ENCODE measurements at places on chromosomes 16 and 17.

DNA sequence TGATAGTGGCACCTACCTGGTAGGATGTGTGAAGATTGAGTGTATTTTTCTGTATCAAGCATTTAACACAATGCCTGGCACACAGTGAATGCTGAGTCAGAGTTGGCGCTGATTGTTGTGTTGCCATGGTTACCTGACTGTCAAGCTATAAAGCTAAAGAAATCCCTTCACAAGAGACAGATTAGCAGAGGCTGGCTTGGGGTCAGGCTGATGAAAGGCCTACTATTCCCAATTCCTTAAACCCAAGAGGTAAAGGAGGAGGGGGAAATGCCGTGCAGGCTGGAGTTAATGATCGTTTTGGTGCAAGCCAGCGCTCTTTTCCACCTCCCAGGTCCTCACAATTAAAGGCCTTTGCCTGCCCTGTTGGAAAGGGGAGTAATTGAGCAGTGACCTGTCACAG, 5.9 kb downstream of the CLEC19A start:
- no peak for DNase-seq

DNA sequence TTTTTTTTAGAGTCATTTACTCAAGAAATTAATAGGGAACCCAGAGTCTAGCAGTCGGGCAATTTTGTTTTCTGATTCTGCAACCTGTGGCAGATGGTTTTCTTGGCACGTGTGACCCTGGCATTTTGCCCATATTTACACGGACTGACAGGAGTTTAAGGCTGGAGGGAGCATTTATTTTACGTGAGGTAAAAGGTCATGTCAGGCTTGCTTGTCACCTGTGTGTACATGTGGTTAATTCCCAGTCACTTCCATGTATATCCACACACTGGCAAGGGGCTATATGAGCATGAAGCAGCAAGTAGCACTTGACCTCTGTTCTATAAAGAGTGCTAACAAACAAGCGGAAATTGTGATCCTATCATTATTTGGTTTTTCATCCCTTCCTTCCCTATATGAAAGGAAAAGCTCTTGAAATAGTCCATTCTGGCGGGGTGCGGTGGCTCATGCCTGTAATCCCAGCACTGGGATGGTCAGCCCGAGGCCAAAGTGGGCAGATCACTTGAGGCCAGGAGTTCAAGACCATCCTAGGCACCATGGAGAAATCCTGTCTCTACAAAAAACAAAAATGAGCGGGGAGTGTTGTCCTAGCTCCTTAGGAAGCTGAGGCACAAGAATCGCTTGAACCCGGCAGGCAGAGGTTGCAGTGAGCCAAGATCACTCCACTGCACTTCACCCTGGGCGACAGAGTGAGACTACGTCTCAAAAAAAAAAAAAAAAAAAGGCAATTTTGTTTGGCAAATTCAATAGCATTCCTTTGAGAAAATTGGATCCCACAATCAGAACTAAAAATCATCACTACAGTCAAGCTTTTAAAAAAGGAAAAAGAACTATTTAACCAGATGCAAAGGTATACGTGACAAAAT, 2.1 kb downstream of the SPAG9 start:
- no peak for DNase-seq

GRCh38 chr17:82505296-82505695, 14.2 kb upstream of the FOXK2 start:
- DNase-seq: no peak

GRCh38 chr16:3171181-3171854, 16.7 kb upstream of the OR1F1 start:
- no peak for DNase-seq

DNA sequence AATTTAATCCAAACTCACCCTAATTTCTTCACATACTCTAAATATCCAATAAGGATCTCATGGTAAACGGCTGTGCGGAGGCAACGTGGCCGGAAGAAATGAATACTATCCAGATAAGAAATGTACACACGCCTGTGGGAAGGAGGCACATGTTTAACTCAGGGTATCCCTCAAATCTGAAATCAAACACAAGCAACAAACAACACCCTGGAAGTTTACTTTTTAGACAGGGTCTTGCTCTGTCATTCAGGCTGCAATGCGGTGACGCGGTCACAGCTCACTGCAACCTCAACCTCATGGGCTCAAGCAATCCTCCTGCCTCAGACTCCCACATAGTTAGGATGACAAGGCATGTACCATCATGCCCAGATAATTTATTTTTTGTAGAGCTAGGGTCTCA, 21.2 kb upstream of the TRAP1 start:
- no peak for DNase-seq

GRCh38 chr17:75515496-75516254, at the start of gene CASKIN2:
Gene CASKIN2, minus strand, starts transcription at chr17:75515537. Its CDS starts 1,733 bp downstream, at chr17:75513804.
- peak; percentile 90 for DNase-seq

GRCh38 chr16:19227643-19228042, 57.9 kb upstream of the CLEC19A start:
- no peak for DNase-seq

GRCh38 chr16:53974484-53975080, 270.6 kb downstream of the FTO start:
- DNase-seq: no peak

- DNase-seq: no peak
Measured at GRCh38 chr17:17052462-17053221, 10.4 kb downstream of the MPRIP start.

DNA sequence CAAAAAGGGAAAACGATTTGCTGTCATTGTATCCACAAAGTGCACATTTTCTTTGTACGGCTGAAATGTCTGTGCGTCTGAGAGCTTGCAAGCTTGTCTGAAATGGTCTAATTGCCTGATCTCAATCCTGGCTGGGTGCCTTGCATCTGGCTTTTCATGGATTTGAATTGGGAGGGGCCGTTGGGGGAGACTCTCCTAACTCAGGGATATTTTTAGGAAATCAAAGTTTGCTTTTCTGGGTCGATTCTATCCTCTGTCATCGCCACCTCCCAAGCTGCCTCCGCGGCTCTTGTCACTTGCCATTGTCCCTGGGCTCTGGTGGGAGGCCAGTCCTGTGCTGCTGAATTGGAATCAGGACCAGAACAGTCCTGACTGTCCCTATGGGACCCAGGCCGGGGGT, 33.3 kb upstream of the MGAT5B start:
- no peak for DNase-seq

DNA sequence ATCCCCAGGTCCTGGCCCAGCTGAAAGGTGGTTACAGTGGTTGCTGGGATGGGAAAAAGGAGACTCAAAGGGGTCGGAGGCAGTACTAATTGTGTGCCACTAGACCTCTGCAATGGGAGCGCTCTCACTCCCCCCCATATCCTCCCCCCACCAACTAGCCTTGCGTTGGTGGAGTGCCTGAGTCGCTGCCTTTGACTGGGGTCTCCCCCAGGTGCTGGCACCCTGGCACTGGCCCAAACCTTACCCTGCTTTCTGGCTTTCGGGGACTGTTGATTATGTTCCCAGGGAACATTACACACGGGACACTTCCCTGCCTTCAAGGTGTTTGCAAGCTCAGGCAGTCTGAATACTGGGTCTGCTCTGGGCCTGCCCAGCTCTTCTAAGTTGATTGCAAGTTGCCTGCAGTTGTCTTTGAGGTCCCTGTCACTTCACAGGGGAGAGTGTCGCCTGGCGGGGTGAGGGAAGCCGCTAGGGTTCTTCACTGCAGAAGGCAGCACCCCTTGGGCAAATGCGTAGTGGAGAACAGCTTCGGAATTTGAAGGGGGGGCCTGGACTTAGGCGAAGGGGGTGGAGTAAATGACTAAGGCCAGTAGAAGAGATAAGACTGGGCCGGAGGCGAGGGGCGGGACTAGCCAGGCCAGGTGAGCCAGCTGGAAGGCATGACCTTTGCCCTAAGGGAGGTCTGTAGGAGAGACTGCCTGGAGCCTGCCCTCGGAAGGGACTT, 98.0 kb downstream of the RAB11FIP4 start:
- no peak for DNase-seq

DNA sequence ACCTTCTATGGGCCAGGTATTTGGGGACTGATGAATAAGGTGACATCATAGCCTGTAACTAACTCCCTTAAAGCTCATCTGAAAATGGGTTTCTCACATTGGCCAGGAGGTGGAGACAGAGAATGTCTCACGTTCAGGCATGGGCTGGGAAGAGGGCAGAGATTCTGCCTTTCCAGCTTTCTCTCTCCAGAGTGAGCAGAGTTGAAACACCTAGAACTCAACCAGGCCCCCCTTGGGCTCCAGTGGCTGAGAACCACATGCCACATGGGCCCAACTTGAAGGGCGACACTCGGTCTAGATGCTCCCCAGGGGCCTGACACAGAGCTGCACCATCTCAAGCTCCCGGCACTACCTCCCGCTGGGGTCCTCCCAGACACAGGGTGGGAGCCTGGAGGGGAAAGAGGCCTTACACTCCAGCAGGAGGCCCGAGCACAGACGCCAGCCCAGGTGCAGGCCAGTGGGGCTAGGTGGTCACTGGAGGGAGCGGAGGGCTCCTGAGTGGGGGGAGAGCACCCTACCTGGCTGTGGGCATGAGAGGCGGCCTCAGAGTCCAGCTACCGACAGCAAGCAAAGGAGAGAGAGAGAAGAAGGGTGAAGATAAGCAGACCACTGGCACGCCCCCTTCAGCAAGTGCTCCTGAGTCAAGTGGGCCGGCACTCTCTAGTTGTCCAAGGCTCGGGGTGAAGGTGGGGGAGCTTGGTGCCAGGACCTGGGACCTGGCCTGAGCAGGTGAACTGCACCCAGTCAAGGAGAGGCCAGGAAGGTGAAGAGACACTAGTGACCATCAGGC, 55.9 kb downstream of the MYO18A start:
- peak; percentile 59 for DNase-seq

GRCh38 chr16:1093284-1094123, 2.5 kb downstream of the C1QTNF8 start:
- no peak for DNase-seq

GRCh38 chr17:69732272-69732918, 317.9 kb downstream of the MAP2K6 start:
- DNase-seq: no peak

DNA sequence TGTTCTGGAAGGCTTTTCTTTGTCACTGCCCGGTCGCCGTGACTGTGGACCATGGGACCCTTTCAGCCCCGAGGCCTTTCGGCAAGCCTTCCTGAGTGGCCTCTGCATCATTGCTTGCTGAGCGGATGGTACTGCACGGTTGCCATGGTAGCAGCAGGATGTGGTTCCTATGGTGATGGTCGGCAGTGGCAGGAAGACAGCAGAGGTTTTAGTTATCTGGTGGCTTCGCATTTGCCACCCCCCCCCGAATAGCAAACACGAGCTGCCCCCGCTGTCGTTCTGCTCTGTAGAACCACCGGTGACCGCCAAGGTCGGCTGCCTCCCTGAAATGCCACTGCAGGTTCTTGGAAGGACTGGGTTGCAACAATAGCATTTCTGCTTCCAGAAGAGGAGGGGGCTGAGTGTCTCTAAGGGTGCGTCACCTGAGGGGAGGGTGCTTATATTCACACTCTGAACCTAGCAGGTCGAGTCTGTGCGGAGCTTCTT, 76.6 kb downstream of the CMIP start:
- no peak for DNase-seq

DNA sequence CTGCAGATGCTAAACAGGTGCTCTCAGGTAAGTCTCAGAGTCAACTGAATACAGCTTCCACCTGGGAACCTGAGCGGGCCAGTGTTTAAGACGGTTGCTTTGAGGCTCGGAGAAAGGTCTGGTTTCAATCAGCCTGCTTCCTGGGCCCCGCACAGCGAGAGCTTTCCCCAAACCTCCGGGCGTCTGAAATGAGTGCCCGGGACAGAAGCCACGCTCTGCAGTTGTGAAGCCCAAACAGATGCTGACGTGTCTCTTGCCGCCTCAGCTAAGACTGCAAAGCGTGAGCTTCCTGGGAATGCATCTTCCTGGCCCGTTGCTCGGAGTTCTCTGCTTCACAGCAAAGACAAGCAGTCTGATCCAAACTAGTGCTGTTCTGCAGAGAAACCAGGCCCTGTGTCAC, 36.7 kb downstream of the PLXDC1 start:
- no peak for DNase-seq

DNA sequence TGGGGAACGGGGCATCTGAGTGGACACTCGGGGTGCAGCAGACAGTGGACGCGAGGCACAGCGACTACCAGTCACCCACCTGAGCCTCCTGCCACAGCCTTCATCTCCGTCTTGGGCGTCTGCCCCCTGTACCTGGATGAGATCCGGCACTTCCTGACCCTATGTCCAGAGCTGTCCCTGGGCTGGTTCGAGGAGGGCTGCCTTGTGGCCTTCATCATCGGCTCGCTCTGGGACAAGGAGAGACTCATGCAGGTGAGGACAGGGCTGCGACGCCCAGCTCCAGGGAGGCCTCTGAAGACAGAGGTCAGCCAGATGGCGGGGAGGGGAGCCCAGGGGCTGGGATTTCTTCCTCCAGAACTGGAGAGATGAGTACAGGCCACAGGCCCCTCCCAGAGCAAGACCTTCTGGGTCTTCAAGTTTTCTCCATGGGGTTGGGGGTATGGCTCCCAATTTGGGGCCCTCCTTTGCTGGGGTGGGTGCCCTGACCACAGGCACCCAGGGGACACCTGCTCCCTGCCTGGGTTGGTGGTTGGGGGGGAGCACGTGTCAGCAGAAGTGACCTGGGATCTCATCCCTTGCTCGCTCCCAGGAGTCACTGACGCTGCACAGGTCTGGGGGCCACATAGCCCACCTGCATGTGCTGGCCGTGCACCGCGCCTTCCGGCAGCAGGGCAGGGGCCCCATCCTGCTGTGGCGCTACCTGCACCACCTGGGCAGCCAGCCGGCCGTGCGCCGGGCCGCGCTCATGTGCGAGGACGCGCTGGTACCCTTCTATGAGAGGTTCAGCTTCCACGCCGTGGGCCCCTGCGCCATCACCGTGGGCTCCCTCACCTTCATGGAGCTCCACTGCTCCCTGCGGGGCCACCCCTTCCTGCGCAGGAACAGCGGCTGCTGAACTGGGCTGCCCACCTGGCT, 1.9 kb downstream of the AANAT start:
- no peak for DNase-seq

DNA sequence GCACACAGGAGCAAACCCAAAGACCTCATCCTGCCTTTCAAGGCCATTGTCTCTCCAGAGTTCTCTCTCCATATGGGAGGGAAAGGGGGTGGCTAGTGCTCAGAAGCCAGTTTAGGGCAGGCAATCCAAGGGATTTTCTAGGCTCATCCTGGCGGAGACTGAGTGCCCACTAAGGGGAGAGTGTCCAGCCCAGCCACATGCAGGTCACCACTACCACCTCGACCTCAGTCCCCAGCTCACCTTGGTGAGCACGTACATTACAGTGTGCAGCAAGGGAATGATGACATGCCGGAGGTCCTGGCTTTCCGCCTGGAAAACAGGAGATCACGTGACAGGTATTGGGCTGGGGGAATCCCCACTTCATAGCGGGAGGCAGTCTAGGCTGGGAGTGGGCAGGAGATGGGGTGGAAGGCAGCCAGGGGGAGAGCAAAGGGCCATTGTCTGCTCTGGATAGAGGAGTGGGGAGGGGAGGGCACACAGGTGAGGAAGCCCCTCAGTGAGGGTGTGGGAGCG, 29.9 kb downstream of the PIK3R6 start:
- DNase-seq: no peak
